ENCODE measurements at places on chromosomes 11 and 22.

DNA sequence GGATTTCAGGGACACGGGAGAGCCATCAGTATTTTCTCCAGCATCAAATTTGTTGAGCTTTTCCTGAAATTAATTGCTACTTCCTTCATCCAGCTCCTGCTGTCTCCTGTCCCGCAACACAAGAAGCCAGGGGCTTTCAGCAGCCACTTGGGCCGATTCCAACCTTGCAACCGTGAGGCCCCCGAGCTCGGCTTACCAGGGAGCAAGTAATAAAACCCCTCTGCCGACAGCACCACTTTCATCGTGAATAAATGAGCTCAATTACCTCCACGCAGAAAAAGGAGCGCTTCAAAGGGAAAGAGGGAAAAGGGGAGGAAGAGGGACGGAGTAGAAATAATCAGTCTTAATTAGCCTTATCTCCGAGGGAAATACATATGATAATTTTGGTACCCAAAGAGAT, 76.6 kb downstream of the CELSR1 start:
- DNase-seq = no peak

GRCh38 chr11:134231958-134232659, 7.6 kb downstream of the VPS26B start:
- no peak for DNase-seq

GRCh38 chr11:69954756-69955155, 123.4 kb upstream of the ANO1 start:
- no peak for DNase-seq

DNA sequence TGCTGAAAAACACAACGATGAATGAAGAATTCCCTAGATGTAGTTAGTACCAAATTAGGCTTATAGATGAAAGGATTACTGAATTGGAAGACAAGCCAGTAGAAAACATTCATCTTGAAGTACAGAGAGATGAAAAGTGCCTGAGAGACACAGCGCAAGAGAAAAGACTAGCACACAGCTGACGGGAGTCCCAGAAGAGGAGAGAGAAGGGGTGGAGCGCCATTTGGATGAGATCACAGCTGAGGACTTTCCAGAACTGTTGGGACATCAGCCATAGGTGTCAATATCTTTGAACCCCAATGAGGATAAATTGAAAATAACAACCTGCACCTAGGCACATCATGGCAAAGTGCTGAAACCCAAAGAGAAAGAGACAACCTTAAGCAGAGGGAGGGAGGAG, 25.2 kb downstream of the ALG12 start:
- DNase-seq = no peak

DNA sequence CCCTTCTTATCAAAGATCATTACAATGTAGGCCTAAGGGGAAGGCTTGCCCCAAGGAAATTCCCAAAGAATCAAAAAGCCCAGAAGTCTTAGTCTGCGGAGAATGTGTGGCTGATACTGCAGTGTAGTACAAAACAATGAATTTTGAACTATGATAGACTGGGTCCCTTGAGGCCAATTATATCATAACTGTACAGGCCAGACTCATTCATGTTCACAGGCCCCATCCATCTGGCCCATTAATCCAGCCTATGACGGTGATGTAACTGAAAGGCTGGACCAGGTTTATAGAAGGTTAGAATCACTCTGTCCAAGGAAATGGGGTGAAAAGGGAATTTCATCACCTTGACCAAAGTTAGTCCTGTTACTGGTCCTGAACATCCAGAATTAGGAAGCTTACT, 35.2 kb downstream of the IGLL1 start:
- DNase-seq = no peak

DNA sequence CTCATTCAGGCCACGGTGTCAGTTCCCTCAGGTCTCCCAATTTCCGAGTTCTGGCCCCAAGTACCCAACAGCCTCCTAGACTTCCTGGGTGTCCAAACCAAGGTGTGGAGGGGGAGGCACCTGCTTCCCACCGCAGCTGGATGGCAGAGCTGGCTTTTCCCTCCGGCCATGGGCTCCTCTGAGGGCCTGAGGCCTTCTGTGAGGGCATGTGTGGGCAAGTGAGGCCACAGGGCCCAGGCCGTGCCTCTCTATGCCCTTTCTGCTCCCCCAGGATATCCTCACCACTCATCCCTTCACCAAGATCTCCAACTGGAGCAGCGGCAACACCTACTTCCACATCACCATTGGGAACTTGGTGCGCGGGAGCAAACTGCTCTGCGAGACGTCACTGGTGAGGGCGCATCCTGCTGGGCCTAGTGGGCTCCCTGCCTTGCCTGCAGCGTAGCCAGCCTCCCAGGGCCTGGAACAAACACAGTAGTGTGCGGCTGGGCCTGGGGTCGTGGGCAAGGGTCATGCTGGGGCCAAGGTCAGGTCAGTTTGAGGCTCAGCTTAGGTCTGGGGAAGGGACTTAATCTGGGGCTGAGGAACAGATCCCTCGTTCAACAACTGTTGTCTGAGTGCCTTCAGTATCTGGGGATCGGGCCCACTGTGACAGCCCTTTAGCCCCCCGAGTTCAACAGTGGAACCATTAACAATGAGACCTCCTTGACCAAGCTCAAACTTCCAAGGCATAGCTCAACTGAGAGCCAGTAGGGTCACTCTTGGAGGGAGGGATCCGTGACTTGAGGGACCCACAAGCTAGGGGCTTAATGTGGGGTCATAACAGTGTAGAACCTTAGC, 85.8 kb downstream of the MYO7A start:
- no peak for DNase-seq
